ENCODE measurements at places on chromosomes 11 and 22. TPM values are rescaled to one million over a fixed set of nuclear protein-coding genes. Genes with fewer than 3 reads are reported as not detected.

Gene IGLL1
- total RNA-seq = not detected

Gene TEX12
- not detected for total RNA-seq

Gene TRIM66
- total RNA-seq = 10.0 TPM

- no peaks in the 10 kb centered on the region for H3K36me3 ChIP-seq
- H3K27ac ChIP-seq = no peak overlapping the region
- H3K4me3 ChIP-seq = no peak overlapping the region
- no peak for DNase-seq
These were observed 18.0 kb downstream of the FLI1 start for GRCh38 chr11:128711890-128712289.

Gene OR52N4
- not detected for total RNA-seq

DNA sequence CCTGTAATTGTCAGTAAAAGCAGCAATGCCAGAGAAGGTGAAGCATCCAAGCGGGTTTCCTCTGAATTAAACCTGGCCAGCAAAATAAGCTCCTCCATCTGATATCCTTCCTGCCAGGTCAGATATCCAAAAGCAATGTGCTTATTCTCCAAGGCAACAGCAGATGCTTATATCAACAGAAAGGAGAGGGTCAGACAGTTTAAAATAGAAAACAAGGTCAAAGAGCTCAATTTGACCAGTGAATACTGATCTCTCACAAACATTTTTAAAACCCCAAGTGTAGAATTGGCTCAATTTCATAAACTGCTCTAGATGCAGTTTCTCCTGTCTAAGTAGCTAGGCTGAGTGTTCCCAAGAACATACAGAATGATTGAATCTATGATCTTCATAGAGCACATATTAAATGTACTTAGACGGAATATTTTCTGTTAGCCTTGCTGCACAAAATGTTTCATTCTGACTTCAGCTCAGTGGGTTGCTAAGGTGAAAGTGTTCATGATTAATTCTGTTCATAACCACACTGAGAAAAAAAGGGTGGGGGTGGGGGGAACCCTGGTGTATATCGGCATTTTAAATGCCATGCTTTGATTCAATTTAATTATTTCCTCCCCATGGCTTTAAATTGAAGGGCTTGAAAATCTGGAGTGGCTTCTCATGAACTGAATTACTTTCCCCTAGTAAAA, 174.2 kb upstream of the ARHGAP20 start:
- H3K4me3 ChIP-seq = no peak overlapping the region
- H3K27ac ChIP-seq = no peak overlapping the region
- DNase-seq = no peak
- no peaks in the 10 kb centered on the region for H3K36me3 ChIP-seq
- H3K27me3 ChIP-seq = no peaks in the 10 kb centered on the region

DNA sequence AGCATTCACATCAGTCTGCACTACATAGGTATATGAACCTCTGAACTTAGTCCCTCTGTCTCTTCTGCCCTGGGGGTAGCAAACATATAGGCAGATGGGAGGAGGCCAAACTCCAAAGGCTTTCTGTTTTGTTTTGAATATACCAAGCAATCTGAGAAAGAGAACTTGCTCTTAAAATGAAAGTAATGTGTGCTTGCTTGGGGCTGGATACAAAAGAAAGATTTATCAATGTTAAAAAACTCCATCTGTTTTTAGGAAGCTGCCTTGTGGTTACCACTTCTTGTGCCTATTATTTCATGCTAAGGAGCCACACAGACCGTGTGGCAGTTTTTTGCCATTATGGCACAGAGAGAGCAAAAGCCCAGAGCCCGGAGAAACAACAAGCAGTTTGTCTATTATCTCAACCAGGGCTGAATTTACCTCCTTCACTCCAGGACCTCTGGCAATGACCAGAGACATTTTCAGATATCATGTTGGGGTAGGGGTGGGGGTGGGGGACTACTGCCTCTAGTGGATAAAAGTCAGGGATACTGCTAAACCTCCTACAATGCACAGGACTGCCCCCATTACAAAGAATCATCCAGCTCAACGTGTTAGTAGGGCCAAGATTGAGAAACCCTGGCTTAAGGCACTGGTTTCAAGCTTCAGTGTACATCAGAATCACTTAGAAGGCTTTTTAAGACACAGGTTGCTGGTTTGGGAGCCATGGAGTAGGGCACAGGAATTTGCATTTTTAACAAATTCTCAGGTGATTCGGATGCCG, 124.2 kb downstream of the APIP start:
- no peaks in the 10 kb centered on the region for H3K36me3 ChIP-seq
- H3K27me3 ChIP-seq = no peaks in the 10 kb centered on the region
- H3K4me3 ChIP-seq = no peak overlapping the region

GRCh38 chr22:19497245-19497644, 17.5 kb downstream of the CDC45 start:
- DNase-seq = no peak
- no peaks in the 10 kb centered on the region for H3K27me3 ChIP-seq
- no peak overlapping the region for H3K27ac ChIP-seq
- no peaks in the 10 kb centered on the region for H3K36me3 ChIP-seq
- no peak overlapping the region for H3K4me3 ChIP-seq

GRCh38 chr11:119359365-119360214, 13.1 kb upstream of the MFRP start:
- peaks cover 23% of the 10 kb centered on the region for H3K4me1 ChIP-seq
- H3K4me3 ChIP-seq = no peak overlapping the region
- no peaks in the 10 kb centered on the region for H3K27me3 ChIP-seq
- H3K36me3 ChIP-seq = no peaks in the 10 kb centered on the region
- H3K27ac ChIP-seq = no peak overlapping the region

- no peaks in the 10 kb centered on the region for H3K27me3 ChIP-seq
- DNase-seq = peak; percentile 69
- H3K36me3 ChIP-seq = no peaks in the 10 kb centered on the region
These were observed 1.1 kb downstream of the UBASH3B start for GRCh38 chr11:122656631-122657101.

DNA sequence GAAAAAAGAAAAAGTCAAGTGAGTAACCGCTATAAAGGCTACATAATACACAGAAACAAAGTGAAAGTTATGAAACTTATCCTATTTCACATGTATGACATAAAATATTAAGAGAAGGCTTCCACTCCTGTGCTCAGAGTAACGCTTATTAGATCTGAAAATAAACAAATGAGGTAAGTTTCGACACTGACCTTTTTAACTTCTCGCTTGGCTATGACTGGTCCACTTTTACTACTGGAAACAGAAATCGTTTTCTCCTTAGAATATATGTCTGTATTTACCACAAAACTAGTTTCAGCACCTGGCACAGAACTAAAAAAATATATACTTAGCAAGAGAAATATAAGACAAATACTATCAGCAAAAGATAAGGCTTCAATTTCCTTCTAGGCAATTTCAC, 16.4 kb downstream of the FNBP4 start:
- no peak overlapping the region for H3K4me3 ChIP-seq
- no peak overlapping the region for H3K27ac ChIP-seq
- DNase-seq = no peak
- H3K4me1 ChIP-seq = no peaks in the 10 kb centered on the region
- no peaks in the 10 kb centered on the region for H3K27me3 ChIP-seq

- no peak overlapping the region for H3K4me3 ChIP-seq
- peak; percentile 78 for DNase-seq
- no peaks in the 10 kb centered on the region for H3K27me3 ChIP-seq
- H3K36me3 ChIP-seq = no peaks in the 10 kb centered on the region
- no peak overlapping the region for H3K27ac ChIP-seq
- H3K4me1 ChIP-seq = no peaks in the 10 kb centered on the region
These were observed 5.7 kb upstream of the SULT4A1 start for GRCh38 chr22:43867839-43868635.

GRCh38 chr11:35122308-35122707, 16.7 kb upstream of the CD44 start:
- DNase-seq = no peak
- no peaks in the 10 kb centered on the region for H3K4me1 ChIP-seq
- no peak overlapping the region for H3K4me3 ChIP-seq
- no peaks in the 10 kb centered on the region for H3K27me3 ChIP-seq

All from pancreas (tissue), 10 donors.